ENCODE measurements at places on chromosomes 11 and 22. TPM values are rescaled to one million over a fixed set of nuclear protein-coding genes. Genes with fewer than 3 reads are reported as not detected.

Gene TTC28
- 43.9 TPM for total RNA-seq

GRCh38 chr11:122214567-122214966, 98.6 kb upstream of the BLID start:
- no peak for DNase-seq

DNA sequence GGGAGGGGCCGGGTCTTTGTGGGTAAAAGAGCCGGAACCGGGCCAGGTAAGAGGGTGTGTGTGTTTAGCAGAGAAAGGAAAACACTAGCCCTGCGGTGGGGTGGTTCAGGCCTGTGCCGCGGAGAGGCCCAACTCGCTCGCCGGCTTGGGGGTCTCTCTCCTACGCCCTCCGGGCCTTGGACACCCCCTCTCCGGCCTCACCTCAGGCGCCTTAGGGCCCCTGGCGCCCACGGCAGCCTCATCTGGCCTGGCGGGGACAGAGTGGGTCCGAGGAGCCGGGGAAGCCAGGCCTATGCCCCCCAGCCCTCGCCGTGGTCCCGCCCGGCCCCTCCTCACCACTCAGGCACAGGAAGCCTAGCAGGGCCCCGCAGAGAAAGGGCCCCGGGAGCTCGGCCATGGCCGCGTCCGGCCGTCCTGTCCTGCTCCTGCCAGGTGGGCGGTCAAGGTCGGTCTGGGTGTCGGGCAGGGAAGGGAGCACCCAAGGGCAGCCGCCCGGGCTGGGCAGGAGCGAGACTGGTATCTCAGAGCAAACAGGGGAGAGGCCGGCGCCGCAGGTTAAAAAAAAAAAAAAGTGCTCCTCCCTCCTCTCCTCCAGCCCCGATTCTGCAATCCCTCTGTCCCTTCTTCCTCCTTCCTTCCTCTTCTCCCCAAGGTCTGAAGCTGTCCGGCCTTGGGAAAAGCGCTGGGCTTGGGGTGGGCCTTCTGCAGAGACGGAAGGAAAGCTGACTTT, at the start of gene VSIG2:
Gene VSIG2 (minus strand): TSS at position 515 of the 730 bp plus-strand sequence. CDS start 118 bp downstream, at position 397.
- no peak for DNase-seq

Gene ASRGL1
- 36.1 TPM for total RNA-seq
